Thyroid gland (tissue), 4 donors: ENCODE measurements at places on chromosomes 1 and 21.

DNA sequence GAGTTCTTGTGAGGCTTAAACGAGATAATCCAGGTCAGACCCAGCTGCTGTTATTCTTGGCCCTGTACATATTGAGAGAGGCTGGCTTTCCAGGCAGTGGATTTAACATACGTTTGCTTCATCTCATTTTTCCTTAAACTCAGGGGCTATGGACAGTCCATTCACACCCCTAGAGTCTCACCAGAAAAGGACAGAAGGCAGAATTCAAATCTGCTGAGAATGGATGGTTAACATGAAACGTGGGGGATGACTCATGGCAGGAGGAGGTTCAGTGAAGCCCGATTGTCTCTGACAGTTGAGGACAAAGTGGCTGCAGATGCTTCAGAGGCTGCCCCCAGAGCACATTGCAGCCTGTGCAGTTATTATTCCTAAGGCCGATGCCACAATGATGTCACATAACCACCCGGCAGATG is 39.5 kb downstream of the TGFB2 start:
- DNase-seq: no peak

DNA sequence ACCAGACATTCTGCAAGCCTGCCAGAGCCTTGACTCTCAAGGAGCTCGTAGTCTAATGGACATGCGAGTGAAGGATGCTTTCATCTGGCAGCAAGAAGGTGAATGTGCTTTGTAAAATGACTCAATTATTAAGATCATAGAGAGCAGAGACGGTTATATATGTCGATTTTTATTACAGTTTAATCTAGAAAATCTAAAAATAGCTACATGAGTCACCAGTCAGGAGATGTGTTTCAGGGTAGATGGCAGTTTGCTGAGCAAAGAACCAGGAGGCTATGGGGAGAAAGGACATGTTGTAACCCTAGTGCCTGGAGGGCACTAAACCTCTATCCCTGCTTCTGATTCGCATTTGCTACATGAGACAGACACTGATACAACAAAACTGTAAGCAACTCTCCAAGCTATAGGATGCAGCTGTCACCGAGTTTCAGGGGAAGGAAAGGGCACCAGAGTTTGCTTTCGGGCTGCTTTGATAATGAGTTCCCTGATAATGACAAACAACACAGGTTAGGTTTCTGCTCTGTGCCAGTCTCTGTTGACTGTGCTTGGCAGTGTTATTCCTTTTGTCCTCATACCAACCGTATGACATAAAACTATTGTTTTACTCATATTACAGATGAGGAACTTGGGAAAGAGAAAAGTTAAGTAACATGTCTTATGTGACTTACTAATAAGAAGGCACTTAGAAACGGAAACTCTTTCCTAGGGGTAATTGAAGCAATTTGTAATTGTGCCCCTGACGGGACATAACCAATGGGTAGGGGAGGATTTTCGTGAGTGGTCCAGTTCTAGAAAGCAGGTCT is 43.2 kb downstream of the C1orf198 start:
- no peak for DNase-seq

DNA sequence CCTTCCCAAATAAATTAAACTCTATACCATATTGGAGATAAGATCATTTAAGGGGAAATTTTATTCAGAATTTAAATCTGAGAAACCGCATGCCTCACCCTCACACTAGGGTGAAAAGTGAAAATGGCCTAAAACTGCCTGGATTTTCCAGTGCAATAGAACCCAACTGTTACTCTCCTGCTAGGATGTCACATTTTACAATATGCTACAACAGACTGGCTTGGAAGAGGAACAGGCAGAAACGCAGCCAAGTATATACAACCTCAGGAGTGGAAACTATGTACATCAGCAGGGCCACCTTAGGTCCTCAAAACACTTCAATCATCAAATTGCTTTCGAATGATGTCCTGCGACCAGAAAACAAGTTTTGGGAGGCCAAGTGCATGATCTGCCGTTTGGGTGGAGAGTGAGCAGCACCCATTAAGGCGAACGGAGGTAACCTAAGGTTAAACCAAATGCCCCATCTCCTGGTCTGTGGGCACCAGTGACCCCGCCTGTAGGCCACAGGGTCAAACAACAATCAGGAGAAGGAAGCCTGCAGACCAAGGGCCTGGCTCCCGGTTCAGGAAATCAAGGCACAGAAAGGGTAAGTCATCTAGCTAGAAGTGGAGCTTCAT is 4.9 kb downstream of the RCAN1 start:
- no peak for DNase-seq

DNA sequence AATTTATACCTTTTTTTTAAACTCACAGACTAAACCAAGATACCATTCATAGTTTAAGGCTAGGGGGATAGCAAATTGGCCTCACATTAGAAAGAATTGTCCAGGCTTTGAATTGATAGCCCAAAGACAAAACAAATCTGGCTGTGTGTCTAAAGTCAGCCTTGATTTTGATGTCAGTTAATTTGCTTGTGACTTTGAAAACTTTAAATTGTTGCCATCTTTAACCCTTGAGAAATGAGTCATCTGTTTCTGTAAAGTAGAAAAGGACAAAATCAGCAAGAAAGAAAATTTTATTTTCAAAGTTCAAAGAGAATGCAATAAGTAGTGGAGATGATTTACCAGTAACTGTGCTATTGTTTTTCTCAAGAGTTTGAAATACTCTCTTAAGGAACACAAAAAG is 184.5 kb downstream of the RGS7 start:
- no peak for DNase-seq

GRCh38 chr1:216456682-216457081 is 33.4 kb upstream of the USH2A start:
- DNase-seq: no peak

DNA sequence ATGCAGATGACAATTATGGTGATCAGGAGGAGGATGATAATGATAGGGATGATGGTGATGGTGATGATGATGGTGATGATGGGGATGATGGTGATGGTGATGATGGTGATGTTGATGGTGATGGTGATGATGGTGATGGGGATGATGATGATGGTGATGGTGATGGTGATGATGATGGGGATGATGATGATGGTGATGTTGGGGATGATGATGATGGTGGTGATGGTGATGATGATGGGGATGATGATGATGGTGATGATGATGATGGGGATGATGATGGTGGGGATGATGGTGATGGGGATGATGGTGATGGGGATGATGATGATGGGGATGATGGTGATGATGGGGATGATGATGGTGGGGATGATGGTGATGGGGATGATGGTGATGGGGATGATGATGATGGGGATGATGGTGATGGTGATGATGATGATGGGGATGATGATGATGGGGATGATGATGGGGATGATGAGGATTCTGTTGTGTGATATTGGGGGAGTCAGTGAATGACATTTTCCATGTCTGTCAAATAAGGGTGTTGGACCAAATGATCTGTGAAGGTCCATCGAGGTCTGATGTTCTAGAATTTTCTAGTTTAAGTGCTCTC is 65.6 kb upstream of the RPL11 start:
- DNase-seq: no peak

GRCh38 chr1:147762233-147763024 is 2.0 kb upstream of the GJA5 start:
- no peak for DNase-seq

GRCh38 chr1:17125756-17126237 is 6.5 kb upstream of the PADI2 start:
- DNase-seq: peak; percentile 87

GRCh38 chr1:247064304-247064703 is 14.3 kb downstream of the ZNF670 start:
- no peak for DNase-seq

DNA sequence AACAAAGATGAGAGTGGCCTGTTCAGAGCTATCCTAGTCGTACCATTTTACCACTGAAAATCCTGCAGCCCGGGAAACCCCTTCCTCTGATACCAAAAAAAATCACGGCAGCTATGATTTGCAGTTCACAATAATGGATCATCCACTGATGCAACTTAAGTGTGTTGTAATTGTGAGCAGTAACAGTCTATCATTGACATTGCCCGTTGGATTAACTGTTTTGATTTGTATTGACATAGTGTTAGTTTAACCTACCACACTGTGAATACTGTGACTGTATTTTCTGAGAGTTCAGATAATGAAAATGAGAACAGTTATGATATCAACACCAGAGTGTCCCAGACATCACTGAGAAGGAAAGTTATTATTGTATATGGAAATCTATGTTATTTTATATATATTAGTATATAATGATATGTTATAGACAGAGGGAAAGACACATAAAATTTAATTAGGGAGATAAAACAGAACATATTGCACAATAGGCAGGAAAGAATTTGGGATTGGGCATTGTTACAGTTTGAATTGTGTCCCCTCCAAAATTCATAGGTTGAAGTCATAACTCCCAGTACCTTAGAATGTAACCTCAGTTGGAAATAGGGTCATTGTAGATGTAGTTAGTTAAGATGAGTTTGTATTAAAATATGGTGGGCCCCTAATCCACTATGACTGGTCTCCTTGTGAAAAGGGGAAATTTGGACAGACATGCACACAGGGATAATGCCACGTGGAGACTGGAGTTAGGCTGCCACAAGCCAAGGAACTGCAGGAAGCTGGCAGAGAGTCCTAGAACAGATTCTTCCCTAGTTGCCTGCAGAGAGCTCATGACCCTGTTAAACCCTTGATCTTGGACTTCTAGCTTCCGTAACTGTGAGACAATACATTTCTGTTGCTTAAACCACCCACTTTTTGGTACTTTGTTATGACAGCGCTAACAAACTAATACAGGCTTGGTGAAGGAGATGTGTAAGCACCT is 54.4 kb downstream of the TLCD4 start:
- DNase-seq: no peak

GRCh38 chr1:222552882-222553281 is 5.0 kb upstream of the HHIPL2 start:
- DNase-seq: no peak

GRCh38 chr1:58030456-58030855 is 516.1 kb downstream of the OMA1 start:
- no peak for DNase-seq

GRCh38 chr1:18637511-18637960 is 6.9 kb downstream of the PAX7 start:
- no peak for DNase-seq

GRCh38 chr1:162497104-162497722 is 405 bp upstream of the UHMK1 start:
- DNase-seq: peak; percentile 1

DNA sequence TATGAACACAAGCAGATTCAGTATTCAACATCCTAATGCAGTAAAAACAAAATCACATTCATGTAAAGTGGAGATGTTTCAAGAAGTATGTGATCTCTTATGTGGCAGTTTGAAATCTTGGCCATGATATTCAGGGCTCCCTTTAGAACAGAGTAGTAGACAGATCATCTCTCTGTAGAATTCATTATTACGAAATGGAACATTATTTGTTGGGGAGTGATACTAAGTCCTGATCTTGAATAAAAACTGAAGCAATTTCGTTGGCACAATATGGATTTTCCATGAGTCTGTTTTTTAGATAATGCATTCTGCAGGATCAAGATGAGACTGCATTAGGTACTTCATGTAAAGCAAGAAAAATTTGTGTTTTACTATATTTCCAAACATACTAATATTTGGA is 264.4 kb upstream of the NRIP1 start:
- no peak for DNase-seq

DNA sequence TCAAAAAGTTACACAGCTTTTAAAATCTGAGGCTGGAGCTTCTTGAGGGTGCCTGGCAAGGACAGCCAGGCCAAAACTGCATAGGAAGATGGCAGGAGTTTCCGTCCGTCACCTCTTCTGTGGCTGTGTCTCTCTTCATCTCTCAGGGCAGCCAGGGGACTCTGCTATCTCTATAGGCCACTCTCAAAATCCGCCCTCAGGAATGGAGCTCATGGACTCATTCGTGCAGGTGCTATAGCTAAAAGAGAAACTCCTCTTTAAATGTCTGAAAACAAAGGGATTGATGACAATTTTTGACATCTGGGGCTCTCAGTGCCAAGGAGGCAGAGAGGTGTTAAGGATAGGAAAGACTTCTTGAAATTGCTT is 27.2 kb downstream of the OVAAL start:
- peak; percentile 5 for DNase-seq

DNA sequence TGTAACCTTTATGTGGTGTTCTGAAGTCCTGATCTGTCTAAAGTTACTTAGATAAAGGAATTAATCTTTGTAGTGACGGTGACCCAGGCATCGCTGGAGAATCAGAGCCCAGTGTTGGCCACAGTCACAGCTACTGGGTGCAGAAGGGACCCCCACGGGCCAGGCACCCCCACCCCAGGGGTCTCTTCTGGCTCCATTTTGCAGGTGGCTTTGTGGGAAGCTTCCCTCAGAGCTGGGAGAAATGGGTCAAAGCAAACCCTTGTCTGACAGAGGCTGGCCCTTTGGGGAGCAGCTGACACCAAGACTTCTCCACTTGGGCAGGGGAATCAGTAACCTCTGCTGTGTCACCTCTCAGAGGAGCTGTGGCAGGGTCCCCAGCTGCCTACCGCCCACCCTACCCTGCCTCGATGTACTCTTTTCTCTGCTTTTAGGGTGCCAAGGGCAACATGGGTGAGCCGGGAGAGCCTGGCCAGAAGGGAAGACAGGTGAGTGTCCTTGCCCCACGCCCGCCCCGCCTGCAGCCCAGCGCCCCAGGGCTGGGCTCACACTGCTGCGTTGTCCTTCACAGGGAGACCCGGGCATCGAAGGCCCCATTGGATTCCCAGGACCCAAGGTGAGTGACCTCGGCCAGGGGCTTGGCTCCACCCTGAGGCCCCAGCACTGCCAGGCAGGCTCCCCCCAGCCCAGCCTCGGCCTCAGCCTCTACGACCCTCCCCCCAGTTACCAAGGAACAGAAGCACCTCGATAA is 17.7 kb downstream of the COL6A2 start:
- DNase-seq: peak; percentile 0

GRCh38 chr1:156095906-156096508 is 13.7 kb upstream of the MEX3A start:
- DNase-seq: no peak

DNA sequence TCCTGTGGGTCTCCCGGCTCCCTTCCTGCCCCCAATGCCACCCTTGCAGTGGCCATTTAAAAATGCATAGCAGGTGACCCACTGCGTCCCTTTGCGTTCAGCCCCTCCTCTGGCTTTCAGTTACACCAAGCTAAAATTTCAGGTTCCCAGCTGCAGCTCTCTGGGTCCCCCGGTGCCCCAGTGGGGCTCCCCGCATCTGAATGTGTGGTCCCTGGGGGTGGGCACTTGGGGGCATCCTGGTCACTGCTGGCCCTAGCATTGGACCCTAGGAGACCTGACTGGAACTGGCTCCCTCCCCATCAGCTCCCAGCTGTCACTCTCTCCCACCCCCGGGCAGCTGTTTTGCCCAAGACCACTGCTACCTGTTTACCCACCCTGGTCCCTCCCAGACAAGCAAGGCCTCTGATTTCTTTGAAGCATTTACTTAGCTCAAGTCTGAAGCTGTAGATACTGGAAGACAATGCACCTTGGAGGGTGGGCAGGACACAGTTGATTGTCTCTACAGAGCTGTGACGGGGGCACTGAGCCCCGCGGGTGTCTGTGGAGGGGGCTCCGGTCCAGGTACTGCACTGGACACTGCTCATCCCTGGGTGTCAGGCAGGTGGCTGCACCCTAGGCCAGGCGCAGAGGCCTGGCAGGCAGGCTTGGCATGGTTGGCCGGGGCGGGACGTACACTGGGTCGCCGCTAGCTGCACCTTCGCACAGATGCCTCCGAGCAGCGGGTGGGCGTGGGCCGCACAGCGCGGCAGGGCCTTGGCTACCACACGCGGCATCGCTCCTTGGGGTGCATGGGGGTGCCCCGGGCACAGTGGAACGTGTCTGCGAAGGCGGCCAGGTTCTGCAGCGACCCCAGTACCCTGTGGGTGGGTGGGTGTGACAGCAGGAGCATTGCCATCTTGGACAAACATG is 3.9 kb downstream of the PRXL2B start:
- no peak for DNase-seq
